Stimulated activated naive CD4-positive, alpha-beta T cell (primary cell): ENCODE measurements at places on chromosomes 16 and 17.

- DNase-seq, result no peak
Measured at GRCh38 chr16:85613604-85614337, 649 bp downstream of the GSE1 start.

DNA sequence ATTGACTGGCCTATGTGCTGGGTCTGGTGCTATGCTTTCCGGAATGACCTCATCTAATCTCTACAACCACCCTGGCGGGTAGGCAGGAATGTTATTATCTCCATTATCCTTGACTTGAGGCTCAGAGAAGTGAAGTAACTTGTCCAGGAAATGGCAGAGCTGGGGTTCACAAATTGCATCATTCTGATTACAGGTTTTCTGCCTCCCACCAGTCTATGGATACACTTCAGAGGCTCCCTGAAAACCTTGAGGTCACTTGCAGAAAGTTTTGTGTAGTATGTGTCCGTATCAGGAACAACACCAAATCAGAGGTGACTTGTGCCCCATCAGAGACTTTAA lies 19.1 kb downstream of the NOD2 start:
- no peak for DNase-seq

DNA sequence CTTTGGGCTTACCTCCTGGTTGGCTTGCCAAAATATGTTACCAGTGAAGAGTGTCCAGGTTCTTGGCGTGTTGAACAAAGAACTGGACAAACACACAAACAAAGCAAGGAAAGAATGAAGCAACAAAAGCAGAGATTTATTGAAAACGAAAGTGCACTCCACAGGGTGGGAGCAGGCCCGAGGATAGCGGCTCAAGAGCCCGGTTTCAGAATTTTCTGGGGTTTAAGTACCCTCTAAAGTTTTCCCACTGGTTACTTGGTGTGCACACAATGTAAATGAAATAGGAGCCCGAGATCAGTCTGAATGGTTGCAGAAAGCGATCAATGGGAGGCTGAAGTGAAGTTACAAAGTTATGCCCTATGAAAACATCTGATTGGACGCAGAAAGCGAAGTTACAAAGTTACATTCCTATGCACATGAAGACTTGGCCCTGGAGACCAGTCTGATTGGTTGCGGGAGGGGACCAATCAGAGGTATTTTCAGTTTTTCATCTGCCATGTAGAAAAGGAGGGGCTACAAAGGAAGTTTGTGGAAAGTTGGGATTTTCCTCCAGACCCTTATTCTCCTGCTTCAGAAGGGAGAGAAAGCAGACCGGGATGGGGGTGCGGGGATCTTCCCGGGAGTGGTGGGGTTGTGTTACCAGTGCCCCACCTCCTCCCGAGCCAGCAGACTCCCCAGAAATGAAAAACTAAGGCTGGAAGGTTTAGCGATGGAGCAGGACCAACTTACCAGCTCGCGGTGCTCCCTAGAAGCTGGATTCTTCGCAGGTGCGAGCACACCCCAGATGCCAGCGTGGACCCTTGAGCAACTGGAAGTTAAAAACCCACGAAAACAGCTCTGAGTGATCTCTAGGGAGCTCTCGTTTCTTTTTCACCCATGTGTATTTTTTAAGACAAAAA lies at the start of gene SLFN12:
Gene SLFN12, minus strand, starts transcription at position 325 of the 899 bp plus-strand sequence. CDS start 9,472 bp downstream, outside the sequence.
- peak; percentile 71 for DNase-seq

- no peak for DNase-seq
Measured at GRCh38 chr17:6666557-6666956, 15.0 kb downstream of the C17orf100 start.

DNA sequence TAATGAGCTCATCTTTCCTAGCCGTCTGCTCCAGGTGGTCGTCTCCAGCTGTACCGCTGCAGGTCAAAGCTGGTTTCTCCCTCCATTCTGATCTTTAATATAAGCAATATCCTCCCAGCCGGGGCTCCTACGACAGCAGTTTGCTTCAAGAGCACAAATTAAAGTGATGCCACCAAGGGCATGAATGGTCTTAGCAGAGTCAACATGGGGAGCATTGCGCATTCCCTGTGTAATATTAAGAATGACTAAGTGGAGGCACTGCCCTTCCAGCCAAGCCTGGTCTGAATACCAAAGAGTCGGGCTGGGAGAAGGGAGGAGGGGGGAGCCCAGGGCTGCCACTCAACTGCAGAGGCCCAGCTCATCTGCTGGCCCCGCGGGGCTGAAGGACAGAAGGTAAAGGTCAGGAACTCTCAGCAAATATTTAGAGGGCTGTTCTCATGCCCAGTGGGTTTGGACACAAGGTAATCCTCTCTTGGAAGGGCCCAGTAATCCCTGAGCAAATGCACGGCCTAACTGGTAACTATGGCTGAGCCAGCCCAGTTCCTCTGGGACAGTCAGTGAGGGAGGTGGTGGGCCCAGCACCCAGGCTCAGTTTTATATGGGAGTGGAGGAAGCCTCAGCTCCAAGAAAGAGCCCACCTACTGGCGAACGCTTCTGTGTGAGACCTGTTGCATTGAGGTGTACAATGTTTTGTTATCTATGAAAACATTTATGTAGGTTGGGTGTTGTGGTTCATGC lies 121.2 kb downstream of the IRX3 start:
- DNase-seq, result no peak

GRCh38 chr17:35559495-35560210 lies 966 bp downstream of the SLFN14 start:
- no peak for DNase-seq

DNA sequence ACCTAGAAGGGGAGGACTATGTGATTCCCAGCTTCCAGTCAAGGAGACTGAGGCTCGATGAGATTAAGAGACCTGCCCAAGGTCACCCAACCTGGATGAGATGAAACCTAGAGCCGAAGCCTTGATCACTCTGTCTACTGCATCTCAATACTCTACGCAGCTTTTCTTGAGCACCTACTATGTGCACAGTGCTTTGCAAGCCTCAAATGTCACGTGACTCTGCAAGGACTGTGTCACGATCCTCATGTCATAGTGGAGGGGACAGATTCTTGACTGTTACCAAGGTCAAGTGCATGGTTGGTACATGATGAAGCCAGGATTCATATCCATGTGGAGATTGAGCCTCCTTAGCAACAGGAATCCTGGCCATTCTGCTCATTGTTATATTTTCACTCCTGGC lies 14.7 kb downstream of the BCO1 start:
- no peak for DNase-seq

DNA sequence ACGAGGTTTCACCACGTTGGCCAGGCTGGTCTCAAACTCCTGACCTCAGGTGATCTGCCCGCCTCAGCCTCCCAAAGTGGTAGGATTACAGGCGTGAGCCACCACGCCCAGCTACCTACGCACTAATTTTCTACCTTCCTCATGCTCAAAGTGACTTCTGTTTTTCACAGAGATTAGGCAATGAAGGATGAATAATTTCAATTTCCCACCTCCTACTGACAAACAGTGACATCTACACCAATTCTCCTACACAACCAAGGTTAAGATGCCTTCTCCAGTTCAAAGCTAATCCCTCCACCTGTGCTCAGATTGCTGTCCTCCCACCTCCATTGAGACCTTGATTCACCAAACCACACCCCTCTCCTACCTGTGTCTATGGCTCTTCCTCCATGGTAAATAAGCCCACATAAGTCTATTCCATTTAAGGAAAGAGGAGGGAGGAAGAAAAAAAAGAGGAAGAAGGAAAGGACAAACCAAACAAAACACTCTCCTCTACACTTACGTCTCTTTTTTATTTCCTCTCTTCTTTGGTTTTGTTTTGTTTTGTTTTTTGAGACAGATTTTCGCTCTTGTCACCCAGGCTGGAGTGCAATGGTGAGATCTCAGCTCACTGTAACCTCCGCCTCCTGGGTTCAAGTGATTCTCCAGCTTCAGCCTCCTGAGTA lies 5.5 kb upstream of the MED11 start:
- DNase-seq, result no peak

DNA sequence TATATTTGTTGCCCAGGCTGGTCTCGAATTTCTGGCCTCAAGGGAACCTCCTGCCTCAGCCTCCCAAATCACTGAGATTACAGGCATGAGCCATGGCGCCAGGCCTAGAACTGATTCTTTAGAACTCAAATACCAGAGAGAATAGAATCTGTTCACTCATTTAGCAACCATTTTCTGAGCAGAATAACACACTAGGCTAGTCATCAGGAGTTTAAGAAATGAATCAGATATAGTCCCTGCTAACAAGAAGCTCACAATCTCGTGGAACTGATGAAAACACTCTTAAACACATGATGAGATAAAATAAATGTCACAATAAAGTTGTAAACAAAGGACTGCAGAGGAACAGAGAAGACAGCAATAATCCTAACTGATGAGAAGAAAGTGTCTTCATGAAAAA lies 55.8 kb upstream of the ADCY9 start:
- no peak for DNase-seq

DNA sequence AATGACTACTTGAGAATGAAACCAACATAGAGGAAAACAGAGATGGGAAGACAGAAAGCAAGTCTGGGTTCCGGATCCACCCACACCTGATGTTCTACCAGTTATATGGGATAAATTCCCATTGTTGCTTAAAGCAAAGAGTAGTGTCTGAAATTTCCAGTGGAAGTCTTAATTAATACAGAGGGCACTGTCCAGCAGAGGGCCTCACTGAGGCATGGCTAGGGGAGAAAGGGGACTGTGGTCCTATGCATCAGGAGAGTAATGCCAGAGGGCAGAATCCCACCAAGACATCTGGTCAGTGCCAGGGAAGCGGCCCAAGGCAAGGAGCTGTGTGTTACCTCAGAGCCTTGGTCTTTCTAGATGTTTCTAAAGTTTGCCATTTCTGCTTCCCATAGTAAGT lies 7.5 kb upstream of the UMOD start:
- no peak for DNase-seq

GRCh38 chr16:81716478-81717225 lies 62.4 kb upstream of the PLCG2 start:
- DNase-seq, result no peak

DNA sequence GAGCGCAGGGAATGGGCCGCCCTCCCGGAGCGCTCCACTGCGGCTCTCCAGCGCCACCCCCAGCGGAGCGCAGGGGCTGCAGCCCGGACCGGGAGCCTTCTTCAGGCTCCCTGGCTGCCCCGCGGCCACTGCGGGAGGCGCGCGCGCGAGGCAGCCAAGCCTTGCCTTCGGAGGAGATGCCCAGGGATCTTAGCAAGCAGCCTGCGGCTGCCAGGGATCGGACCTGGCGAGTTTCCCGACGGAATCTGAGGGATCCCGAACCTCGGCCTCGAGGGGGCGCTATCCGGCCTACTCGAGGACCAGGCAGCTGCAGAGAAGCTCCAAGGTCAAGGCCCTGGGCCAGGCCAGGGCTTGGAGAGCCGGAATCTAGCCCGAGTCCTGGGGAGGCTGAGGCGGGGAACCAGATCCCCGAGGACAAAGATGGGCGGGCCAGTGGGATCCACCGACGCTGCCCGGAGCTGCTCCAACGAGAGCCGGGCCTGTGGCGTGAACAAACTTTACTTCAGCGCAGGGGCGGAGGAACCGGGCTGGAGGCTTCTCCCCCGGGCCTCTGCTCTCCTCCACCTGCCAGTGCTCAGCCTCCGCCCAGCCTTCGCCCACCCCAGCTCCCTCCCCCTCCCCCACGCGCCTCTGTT lies at the start of gene IRX6:
Gene IRX6, plus strand, starts transcription at position 567 of the 635 bp plus-strand sequence. CDS start 889 bp downstream, outside the sequence.
- no peak for DNase-seq

DNA sequence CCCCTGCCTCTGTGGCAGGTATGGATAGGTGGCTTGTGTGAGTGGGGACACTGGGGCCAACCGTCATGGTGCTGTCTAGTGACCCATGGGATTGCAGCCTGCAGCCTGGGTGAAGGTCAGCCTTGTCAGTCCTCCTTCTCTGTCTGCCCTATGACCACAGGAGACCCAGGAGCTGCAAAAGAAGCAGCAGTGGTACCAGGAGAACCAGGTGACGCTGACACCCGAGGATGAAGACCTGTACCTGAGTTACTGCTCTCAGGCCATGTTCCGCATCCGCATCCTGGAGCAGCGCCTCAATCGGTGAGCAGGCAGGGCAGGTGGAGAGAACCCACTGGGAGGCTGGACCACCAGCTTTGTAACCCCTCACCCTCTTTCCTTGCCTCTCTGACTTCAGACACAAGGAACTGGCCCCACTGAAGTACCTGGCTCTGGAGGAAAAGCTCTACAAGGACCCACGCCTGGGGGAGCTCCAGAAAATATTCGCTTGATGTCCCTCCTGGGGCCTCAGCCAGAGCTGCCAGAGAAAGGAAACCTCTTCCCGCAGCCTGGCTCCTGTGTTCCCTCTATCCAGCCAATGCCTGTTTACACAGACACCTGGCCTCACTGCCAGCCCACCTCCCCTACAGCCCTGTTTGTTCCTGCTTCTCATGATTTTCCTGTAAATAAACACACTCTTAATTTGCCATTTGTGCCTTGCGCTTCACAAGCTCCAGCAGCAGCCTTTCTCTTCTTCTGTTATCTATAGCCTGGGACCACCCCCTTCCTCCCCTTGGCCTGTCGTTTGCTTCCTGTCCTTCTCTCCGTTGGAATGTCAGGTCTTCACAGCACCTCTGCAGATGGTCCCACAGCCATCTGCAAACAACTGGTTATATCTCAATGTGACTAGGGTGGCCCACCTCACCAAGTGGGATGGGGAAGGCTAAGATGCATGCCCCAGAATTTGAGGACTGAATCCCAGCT lies 4.5 kb upstream of the KATNB1 start:
- DNase-seq, result no peak

DNA sequence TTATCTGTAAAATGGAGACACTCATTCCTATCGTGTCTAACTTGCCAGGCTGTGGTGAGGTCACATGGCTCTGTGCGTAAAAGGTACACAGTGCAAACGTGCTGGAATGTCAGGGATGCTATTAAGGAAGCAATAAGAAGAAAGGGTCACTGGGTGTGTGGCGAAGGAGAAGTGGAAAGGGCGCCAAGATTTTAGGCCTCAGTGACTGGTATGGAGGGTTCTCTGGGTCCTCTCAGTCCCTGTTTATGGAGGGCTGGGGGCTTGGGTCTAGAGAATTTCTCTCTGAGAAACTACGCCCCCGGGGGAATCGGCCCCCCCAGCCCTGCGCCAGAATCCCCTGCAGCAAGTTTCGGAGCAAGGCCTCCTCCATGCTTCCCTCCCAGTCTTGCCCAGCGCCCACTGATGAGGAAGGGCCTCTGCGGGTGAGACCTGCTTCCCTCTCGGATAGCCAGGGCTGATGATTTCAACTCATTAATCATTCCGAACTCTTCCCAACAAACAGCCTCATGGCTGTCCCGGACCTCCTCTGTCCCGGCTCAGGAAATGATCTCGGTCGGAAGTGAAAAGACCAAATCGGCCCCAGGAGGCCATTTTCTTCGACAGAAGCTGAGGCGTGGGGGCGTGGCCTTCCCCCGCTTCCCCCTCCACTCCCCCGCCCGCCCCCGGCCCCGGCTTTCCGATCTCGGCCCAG lies 1.2 kb upstream of the HEXIM1 start:
- DNase-seq, result peak; percentile 64

DNA sequence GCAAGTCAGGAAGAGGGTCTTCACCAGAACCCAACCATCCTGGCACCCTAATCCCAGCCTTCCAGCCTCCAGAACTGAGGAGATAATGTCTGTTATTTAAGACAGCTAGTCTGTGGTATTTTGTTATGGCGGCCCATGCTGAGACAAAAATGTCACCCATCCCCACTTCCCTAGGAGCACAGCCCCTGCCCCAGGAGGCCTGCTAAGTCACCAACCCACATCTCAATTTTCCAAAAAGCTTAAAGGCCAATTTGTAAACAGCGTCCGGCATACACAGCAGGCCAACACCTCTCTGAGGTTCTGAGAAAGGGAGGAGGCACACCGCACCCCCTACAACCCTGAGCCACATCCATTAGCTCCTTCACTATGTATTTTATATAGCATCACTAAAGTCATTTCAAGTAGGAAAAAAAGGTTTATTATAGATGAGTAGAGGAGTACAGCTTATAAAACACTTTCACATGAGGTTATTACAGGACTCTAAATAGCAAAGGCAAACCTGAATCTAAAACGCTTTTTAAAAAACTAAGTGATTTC lies 6.9 kb downstream of the TMEM170A start:
- DNase-seq, result no peak
